NCI-H2227 treated with DMSO at 0.1 percent for 48 hours (cell line): ENCODE measurements at places on chromosomes 2 and 18.

DNA sequence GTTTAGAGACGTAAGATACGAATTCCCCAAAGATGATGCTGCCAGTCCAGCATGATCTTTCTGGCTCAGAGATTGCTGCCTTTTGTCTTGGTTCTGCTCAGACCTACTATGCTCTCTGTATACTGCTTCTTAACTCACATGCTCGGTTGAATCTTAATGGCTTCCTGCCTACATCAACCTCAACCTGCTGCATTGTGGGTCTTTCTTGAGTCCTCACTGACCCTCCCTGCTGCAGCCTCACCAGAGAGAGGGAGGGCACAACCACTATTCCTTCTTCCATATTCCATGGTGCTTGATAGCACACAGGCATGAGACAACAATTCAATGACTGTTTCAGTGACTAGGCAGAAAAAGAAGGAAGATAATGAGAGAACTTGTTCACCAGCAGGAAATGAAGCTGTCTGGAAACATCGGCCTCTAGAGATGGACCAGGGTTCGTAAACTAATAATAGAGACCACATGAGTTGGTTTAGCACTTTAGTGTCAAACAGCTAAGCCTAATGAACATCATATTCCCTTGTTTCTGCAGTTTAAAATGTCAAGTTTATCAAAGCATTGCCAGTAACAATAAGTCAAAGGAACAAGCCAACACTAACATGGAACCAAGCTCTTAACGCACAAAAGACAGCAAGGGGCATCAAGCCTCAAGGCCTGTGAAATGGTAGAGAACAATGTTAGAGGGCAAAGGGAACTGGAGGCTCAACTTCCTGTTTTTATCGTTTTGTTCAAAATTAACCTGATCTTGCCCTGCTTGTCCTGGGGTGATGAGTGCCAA lies 333.9 kb downstream of the PDE11A start:
- no peak for DNase-seq

DNA sequence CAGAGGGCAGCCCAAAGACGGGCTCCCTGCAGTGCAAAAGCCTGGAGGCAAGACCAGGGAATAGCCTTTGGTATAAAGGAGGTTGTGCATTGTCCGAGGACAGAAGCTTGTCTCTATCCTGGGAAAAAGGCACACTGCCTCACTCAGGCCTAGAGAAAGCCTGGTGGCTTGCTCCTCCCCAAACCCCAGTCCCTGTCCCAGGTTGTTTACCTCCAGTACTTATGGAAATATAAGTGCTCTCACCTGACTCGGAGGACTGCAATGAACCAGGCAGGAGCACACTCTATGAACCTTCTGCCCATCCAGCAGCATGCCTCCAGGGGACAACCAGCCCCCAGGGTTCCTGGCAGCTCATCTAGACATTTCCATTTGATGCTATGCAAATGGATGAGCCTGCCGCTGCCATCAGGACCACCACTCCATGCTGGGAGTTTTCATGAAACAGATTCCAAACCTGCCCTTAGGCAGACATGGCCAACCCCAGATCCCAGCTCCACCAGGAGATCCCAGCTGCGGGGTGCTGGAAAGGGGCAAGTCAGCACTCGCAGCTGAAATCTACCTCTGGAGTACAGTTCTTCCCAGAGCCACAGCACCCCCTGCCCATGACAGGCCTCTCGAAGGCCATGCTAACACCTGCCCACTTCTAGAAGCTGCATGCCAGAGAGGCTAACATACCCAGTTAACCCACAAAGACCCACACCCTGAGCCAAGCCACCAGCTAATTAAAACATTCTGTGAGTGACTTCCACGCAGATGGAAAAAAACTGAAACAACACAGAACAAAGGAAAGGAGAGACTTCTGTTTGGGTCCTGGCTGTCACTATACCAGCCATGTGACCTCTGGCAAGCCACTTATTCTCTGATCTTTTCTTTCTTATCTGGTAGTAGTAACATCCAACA lies 101.7 kb downstream of the TTC32 start:
- no peak for DNase-seq

GRCh38 chr2:11574176-11575046 lies 40.6 kb downstream of the GREB1 start:
- DNase-seq = no peak

DNA sequence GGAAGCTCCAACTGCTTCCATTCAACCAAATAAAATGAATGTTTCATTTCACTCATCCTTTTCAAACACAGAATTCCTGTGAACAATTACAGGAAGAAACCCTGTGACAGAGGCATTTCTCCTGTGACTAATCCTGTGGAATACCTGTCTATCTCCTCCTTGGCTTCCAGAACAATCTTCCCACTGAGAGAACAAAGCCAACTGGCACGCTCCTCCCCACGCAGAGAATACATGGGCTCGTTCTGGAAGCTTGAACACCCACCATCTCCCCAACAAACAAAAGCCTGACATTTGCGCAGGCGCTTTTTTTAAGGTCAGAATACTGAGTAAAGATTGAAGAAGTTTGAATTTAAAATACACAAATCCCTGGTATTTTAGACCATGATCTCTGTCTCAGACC lies 104.7 kb upstream of the SLC66A3 start:
- DNase-seq = no peak

DNA sequence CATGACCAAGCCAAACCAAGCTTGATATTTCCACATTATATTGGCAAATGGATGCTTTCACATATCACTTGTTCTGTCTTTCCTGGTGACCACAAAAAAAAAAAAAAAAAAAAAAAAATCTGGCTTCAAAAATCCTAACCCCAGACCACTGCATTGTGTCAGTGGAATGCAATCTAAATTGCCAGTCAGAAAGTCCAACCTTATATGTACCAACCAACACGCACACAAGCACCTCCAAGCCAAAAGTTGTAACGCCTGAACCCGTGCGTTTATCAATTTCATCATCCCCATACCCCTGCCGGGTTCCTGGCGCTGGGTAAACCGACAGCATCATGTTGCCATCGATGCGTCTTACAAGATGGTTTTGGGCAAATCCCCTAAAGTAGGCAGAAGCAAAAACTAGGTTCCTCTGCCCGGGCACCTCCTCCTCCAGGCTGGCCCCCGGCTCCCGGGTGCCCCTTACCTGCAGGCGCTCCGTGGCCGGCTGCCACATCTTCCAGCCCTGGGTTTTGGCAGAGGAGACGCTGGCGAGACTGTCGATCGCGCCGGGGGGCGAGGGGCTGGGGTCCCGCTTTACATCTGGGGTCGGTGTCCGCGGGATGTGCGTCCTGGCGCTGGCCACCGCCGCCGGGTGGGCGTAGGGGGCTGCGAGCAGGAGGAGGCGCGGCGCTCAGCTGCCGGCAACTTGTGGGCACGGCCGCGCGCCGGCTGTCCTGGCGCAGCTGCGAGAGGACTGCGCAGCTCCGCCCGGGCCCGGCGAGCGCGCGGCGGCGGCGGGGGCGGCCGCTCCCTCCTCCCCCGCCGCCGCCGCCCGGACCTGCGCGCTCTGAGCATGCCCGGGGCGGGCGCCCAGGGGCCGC lies at the start of gene PID1:
PID1 (minus strand) TSS at position 737 of the 860 bp plus-strand sequence; CDS start at position 493, 244 bp downstream.
- no peak for DNase-seq
